Urinary bladder (tissue), 4 donors: ENCODE measurements at places on chromosomes 6 and 20. TPM values are rescaled to one million over a fixed set of nuclear protein-coding genes. Genes with fewer than 3 reads are reported as not detected.

PLA2G7 gene
- polyA plus RNA-seq = 0.77 TPM

PROKR2 gene
- not detected for polyA plus RNA-seq

PNPLA1 gene
- 0.13 TPM for polyA plus RNA-seq

NKAIN2 gene
- polyA plus RNA-seq = 0.24 TPM

CALHM5 gene
- polyA plus RNA-seq = 1.7 TPM

PSMB9 gene
- polyA plus RNA-seq = 53.0 TPM

SLC25A27 gene
- polyA plus RNA-seq = 15.0 TPM

SLC35D3 gene
- 0.09 TPM for polyA plus RNA-seq

SLC52A3 gene
- polyA plus RNA-seq = 2.8 TPM

- DNase-seq = no peak
Measured at GRCh38 chr6:48713612-48714011, 602.6 kb upstream of the PTCHD4 start.

GRCh38 chr6:9178071-9178470 lies 742.7 kb upstream of the SLC35B3 start:
- DNase-seq = no peak

GRCh38 chr20:36919715-36920333 lies 31.7 kb downstream of the SAMHD1 start:
- DNase-seq = peak; percentile 13

DNA sequence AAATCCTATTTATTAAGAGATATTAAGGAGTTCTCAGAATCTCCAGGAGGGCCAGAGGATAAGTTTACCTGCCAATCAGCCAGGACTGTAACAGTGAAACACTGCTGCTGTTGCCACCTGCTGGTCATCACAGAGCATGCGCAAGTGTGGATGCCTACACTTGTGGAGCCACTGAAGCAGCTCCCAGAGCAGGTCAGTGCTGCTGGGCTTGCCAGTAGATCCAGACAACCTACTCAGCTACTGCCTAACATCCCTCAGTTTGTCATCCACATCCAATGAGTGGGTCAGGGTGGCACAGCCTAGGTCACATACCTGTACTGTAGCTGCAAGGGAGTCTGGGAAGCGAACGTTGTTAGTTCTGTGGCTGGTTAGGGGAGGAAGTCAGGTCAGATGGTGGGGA lies 18.3 kb upstream of the NHSL1 start:
- no peak for DNase-seq

DNA sequence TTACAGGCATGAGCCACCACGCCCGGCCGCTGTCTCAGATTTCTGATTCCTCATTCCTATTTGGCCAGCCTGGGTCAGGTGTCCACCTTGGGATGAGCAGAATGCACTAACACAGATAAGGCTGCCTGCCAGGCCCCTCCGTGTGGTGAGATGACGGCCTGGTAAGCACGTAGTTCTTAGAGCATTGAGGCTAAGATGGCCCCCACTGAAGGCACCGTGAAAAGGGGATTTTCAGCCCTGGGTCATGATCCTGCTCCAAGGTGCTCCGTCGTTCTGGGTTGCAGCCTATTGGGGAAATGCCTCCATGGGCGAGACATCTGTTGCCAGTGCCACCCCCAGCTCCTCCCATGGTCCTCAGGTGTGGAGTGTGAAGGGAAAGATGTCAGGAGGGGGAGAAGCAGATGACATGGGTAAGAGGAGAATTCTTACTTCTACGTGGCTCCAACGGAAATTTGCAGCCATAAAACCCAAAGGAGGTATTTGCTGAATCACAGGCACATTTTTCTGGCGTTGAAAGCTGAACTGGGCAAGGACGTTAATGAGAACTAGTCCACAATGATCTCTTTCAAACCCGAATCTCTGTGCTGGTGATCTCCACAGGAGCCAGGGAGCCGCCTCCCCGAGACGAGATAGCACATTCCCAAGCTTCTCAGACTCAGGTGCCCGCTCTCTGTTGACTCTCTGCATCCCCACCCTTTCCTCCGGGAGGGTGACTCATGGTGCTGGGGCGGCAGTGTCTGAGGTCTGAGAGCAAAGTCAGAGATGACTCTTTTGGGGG lies 34.0 kb upstream of the BMP6 start:
- no peak for DNase-seq

DNA sequence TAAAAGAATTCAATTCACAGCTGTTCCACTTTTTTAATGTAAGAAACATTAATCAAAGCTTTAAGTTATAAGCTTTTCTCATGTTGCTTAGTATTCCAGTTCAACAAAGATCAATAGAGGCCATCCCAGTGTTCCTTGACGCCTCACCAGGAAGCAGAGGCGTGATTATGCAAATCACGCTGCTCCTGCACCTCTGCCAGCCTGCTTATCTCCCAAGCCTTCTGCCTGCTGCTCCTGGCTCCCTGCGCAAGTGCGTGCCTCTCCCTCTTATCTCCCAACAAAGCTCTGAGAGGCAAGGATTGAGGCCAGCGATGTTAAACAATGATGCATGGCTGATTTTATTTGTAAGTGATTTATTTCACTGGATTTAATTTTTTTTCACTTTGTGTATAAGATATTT lies 42.8 kb downstream of the INSM1 start:
- no peak for DNase-seq

GRCh38 chr6:110693296-110693695 lies 122.0 kb downstream of the CDK19 start:
- DNase-seq = no peak

GRCh38 chr20:34124469-34125249 lies 12.6 kb upstream of the EIF2S2 start:
- DNase-seq = no peak

GRCh38 chr6:21935561-21936028 lies 342.0 kb downstream of the SOX4 start:
- DNase-seq = no peak

DNA sequence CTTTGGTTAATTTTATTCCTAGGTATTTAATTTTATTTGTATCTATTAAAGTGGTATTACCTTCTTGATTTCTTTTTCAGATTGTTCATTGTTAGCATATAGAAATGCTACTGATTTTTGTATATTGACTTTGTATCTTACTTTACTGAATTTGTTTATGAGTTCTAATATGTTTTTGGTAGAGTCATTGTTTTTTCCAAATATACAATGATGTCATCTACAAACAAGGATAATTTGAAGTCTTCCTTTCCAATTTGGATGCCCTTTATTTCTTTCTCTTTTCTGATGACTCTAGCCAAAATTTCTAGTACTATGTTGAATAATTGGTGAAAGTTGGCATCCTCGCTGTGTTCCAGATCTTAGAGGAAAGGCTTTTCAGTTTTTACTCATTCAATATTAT lies 43.0 kb upstream of the HMGCLL1 start:
- no peak for DNase-seq

GRCh38 chr6:78059171-78059570 lies 406.3 kb downstream of the MEI4 start:
- no peak for DNase-seq

- DNase-seq = no peak
Measured at GRCh38 chr20:37564388-37565133, 36.9 kb upstream of the BLCAP start.

DNA sequence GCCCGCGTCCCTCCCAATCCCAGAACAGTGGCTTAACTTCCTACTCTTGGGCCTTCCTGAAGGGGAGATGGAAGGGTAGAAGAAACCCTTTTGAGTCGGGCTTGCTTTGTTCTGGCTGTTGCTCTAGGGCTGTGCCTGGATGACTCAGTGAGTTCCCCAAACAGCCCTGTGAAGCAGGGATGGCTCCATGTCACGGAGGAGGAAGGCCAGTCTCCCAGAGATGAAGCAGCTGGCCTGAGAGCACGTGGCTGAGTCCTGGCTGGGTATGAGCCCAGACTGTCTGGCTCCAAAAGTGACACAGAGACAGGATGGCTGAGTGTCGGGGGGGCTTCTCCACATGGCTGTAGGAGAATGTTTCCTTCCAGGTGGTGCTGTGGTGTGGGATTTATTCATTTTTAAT lies 4.6 kb downstream of the SYTL3 start:
- DNase-seq = no peak

DNA sequence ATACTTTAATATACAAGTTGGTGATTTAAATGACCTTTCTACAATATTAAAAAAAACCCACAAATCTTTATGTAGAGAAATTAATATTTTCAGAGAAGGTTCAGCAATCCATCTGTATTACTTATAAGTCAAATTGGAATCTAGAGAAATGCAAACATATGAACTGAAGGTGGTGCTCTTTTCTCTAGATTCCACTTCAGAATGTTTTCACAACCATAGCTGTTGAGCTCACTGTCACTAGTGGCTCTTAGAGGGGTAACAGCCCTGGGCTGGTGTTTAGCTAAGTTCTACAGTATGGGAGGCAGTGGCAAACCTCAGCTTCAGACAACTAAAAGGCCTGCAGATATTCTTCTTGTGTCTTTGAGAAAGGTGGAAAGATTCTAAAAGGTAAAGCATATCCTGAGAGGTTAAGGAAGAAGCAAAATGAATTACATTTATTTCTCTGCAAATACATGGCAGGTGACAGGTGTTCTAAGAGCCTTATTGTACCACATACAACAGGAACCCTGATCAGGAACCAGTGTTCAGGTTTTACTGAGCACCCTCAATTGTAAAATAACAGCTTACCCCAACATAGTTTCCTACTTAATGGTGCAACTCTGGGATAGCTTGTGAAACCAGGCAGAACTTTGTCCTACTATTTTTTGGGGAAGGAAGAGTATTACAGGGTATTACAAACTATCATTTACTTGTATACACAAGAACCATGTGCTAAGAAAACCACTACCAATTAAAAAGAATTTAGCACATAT lies 56.6 kb upstream of the SAMHD1 start:
- no peak for DNase-seq

DNA sequence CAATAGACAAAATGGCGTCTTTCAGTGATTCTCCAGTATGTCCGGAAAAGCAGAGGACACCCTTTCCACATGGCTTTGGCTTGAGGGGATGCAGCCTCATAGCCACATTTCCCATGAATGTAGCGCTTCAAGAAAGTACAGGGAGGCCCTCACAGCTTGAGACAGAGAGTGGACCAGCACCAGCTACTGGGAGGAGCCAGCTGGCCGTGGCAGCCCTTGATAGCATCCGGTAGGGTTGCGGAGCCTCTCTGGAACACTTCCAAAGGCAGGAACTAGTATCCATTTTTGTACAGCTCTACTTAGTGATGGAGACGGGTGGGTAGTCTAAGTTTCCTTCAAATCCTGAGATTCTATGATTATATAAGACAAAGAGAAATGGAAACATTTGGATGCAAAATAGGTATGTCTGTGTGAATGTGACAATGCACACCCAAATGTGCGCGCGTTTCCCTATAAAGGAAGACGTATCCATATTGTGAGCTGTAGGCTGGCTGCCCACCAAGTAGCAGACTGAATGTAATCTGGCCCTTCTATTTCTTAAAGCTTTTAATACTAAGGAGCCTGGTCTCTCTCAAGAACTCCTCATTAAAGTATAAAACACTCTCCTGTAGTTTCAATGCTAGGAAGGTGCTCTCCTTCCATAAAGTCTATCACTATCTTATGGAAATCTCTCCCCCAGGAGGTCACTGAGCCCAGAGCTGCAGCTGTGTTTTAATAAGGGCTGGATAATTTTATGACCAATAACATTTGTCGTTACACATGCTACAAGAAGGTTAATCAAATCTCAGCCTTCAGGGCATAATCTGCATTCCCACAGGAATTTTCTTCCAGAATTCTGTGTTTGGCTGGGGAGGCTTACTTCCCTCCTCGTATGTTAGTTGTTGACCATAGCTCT lies 74.0 kb downstream of the SOBP start:
- DNase-seq = peak; percentile 15

GRCh38 chr6:149118737-149119653 lies 198.5 kb upstream of the TAB2 start:
- no peak for DNase-seq

- no peak for DNase-seq
Measured at GRCh38 chr6:20182926-20183521, 29.2 kb downstream of the MBOAT1 start.

DNA sequence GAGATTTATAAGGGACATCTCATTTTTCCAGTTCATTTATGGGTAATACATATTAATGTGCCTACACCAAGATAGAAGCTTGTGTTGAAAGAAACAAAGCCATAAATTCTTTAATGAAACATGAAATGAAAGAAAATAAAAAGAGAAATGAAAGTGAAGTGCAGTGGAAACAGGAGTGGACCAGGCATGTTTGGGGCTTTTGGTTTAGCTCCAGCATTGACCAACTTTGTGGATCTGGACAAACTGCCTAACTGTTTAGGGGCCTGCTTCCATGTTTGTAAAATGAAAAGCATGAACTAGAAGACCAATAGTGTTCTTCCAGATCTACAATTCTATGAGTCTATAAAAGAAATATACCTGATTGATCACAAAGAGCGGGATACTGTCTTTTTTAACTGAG lies 124.9 kb downstream of the GJA10 start:
- DNase-seq = no peak

DNA sequence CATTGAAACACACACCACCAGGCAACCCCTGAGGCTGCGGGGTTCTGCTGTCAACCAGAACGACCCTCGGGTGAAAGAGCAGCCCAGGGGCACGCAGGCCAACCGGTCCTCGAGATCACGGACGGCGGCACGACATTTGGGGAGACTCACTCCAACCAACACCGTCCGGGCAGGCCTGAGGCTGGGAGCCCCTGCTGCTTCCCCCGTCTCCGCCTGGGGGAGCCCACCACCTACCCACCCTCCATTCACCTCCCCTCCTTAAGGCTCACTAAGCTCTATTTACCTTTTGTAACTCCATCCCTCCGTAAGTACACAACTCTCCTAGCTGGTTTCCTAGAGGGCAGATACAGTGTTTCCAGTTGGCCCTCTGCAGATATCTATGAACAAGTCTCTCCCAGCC lies 971.3 kb upstream of the DEFB115 start:
- DNase-seq = no peak

GRCh38 chr20:50645253-50646068 lies 45.9 kb downstream of the RIPOR3 start:
- peak; percentile 86 for DNase-seq

- DNase-seq = no peak
Measured at GRCh38 chr6:165458134-165458533, 148.7 kb upstream of the C6orf118 start.

GRCh38 chr6:110710115-110710514 lies 105.2 kb downstream of the CDK19 start:
- DNase-seq = no peak

GRCh38 chr6:44670146-44670545 lies 282.6 kb downstream of the CDC5L start:
- no peak for DNase-seq

DNA sequence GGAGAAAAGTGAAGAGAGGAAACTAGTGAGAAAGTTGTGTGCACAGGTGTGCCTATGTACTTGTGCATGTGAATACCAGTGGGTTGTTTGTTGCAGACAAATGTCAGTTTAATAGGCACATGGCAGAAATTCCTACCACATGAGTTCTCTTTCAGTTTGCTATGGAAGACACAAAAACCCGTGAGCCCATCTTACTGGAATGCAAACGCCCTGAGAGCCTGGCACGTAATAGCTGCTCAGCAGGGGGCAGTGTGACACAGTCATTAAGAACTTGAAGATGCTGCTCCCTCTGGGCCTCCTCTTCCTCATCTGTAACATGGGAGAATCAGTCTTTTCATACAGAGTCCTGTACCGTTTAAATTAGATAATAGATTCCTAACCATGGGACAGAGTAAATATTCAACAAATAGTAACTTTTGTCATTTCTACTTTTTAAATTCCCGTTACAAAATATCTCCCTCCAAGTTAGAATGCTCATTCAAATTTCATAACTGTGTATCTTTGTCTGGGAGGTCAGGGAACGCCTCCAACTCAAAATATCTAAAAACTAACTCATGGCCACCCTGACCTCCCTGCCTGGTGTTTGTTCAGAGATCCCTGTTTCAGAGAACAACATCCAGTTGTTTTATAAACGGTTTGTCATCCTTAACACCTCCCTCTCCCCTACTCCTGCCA lies 802.9 kb downstream of the MAFB start:
- no peak for DNase-seq

GRCh38 chr6:11036351-11036740 lies 7.8 kb downstream of the ELOVL2 start:
- no peak for DNase-seq

GRCh38 chr20:3276680-3277015 lies 37.7 kb upstream of the SLC4A11 start:
- DNase-seq = no peak
